Fibroblast of the aortic adventitia (primary cell): ENCODE measurements at places on chromosomes 6 and 20. TPM values are rescaled to one million over a fixed set of nuclear protein-coding genes. Genes with fewer than 3 reads are reported as not detected.

Gene RWDD1
- total RNA-seq = 66.9 and 76.7 TPM in 2 replicates

Gene DEFB128
- not detected in 2 replicates for total RNA-seq

Gene MYH7B
- 0.25 TPM in 1 of 2 replicates, not detected in the other for total RNA-seq

DNA sequence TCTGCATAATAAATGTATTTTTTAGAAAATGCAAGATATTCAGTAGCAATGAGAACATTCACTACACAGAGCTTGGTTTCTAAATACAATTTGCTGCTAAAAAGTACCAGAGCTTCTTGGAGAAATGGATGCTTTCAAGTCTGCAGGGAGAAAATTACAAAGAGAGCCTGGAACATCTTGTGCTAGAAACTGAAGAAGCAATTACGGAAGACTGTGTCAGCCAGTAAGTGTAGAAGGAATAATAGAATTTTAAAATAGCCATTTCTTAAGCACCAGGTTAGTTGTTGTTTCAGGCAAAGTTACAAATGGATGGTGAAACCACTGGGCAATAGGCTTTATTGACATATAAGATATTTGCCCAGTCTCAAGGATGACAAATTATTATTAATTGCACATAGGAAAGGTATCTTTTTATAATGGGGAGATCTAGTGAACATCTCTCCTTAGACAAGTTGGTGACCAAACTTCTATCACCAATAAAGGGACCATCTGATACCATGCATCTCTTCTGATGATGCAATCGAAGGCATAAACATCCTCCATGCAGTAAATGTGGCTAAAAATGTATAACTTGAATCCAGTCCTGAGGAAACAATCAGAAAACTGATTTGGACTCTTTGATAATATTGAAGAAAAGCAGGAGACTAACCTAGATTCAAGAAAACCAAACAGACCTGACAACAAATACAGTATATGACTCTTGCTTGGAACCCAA, 81.7 kb downstream of the ARHGAP18 start:
- DNase-seq = no peak

DNA sequence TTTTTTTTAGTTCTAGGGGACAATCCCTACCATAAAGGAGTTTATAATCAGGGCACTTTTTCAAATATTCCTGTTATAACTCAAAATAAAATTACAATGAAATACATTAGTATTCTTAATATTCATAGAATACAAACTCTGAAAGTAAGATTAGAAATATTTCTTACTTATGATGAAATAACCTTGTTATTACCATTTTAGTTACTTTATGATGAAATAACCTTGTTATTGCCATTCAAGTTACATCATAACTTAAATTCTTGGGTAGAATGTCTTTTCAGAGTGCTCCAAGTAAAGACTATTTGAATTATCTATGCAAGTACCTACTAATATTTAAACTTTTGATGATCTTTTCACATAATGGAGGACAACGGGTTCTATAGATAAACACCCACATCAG, 43.2 kb downstream of the PACRG start:
- no peak for DNase-seq

- no peak for DNase-seq
Measured at GRCh38 chr20:719816-720215, 44.2 kb upstream of the SCRT2 start.

- DNase-seq = no peak
Measured at GRCh38 chr20:62507323-62507722, 31.5 kb upstream of the GATA5 start.
